ENCODE measurements at places on chromosomes 2 and 18.

DNA sequence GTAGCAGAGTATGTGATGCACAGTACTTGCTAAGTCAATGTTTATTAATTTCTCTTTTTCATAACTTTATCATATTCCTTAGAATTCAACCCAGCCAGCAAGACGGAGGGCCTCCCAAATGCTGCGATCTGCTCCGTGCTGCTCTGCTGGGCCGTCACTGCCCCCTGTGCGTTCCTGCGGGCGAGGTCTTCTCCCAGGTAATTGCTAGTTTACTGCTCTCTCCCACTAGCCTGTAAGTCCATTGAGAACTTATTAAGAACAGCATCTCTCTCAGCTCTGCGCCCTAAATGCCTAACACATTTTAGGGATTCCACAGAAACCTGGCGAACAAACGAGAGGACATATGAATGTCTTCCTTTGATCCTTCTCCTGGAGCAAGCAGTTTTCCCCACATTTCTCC, 153.6 kb upstream of the ARHGAP28 start:
- DNase-seq = no peak

GRCh38 chr18:32621034-32621433, 150.4 kb upstream of the GAREM1 start:
- DNase-seq = no peak

- DNase-seq = no peak
These were observed 448.9 kb upstream of the SLC14A2 start for GRCh38 chr18:45166341-45166835.

GRCh38 chr2:237434866-237435311, 20.9 kb upstream of the COL6A3 start:
- DNase-seq = no peak

DNA sequence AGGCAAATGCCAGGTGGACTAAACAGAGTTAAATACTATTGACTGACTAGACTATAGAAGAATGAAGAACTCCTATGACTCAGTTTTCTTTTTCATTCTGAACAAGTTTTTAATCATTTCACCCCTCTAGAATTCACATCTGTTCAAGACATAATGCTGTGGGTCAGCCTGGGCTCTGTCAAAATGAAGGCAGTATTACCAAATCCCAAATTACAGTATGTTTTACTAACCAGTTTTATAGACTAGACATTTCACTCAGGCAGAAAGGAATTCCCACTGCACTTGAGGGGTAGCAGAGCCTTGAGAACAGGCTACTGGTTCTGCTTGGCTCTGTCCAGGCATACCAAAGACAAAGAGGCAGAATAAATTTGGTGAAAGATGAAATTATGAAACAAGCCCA, 511.7 kb downstream of the EPHA4 start:
- DNase-seq = no peak

DNA sequence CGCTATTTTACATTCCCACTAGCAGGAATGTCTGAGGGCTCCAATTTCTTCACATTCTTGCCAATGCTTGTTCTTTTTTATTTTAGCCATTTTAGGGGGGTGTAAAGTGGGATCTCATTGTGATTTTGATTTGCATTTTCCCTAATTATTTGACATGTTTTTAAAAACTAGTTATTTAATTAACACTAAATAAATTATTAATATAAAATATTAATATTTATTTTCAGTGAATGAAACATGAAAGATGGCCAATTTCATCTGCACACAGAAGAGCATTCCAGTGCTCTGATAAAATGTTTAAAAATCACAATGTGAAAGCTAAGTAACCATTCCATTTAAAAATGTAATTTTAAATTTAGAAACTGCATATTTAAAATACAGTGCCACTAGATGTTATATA, 322.2 kb upstream of the ZNF521 start:
- no peak for DNase-seq

DNA sequence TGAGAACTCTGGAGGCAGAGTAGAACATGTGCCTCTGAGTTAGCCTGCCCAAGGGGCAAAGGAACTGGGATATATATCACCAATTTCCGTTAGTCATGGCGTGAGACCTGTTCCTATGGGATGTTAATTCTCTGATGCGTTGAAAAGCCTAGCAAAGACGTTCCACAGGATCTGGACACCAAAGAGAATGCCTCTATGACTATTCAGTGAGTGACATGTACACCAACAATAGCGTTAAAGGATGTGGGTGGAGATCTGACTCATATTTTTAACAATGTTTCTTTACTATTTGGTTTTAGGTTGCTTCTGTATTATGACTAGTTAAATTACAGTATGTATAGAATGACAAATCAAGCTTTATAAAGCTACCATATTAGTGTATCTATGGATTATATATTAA, 320.9 kb upstream of the MC4R start:
- DNase-seq = no peak

- DNase-seq = no peak
These were observed 141.1 kb downstream of the CCBE1 start for GRCh38 chr18:59555995-59556659.

- no peak for DNase-seq
These were observed 14.0 kb upstream of the CNDP1 start for GRCh38 chr18:74520096-74520833.

DNA sequence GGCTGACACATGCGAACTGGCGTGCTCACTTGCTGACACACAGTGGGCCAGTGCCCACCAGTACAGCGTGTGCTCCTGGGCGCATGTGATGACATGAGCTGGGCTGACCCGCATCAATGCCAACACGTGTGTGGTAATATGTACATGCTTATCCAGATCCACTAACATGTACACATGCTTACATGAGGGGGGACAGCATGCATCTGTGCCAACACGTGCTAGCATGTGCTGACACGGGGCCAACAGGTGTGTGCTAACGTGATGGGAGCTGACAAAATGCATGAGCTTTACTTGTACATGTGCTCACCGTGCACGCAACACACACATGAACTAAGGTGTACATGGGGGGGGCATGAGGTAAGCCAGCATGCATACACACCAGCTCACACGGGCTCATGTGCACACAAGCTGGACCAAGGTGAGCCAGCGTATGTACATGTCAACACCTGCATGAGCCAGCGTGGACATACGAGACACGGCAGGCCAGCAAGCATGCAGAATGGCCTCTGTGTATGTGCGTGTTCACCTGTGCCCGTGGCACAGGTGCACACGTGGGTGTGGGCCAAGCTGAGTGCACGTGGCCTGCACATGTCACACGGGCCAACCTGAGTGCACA, 28.5 kb downstream of the GPC1 start:
- DNase-seq = no peak

DNA sequence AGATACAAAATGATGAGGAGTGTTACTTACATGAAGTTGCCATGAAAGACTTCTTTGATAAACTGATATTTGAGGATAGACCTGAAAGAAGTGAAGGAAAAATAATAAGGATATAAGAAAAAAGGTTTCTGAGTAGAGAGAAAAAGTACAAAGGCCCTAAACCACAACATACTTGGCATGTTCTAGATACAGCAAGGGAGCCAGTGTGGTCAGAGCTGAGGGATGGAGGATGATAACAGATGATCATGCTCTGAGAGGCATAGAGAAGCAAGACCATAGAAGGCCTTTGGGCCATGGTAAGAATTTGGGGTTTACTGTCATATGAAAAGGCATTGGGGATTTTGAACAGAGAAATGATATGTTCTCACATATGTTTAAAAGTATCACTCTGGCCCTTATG, 424.1 kb upstream of the CHST9 start:
- no peak for DNase-seq

GRCh38 chr2:77149565-77149964, 372.6 kb downstream of the LRRTM4 start:
- no peak for DNase-seq

DNA sequence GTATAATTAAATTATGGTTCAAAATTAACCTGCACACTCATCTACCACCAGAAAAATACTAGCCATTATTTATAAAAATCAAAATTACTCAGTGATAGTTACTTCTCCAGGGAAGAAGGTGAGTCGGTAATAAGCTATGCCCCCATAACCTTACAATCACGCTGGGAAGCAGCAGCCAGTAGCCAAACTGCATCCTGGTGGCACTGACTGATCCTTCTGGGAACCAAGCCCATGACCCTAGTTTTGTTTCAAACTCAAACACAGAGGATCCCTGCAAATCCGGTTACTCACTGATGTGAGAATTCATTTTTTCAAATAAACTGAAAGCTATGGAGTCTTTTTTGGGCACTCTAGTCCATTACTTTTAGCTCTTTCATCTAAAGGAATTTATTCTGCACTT, 88.2 kb upstream of the VWC2L start:
- no peak for DNase-seq

- DNase-seq = no peak
These were observed 63.7 kb upstream of the CCBE1 start for GRCh38 chr18:59760619-59761600.

DNA sequence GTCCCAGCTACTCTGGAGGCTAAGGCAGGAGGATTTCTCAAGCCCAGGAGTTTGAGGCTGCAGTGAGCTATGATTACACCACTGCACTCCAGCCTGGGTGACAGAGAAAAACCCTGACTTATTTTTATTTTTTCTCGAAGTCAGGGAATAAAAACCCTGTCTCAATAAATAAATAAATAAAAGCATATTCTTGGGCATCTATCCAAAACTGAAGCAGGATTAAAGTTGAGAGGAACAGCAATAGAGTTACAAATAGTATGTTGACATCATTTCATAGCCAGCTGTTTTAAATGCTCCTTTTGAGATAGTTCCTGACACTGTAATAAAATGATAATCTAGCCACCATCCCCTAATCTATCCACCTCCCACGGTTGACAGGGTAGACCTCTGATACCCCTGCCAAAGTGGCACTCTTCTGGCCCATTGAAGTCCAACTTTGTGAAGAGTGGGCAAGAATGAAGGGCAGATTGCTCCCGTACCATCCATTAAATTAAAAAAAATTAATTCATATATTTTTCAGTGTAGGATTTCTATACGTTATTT, 42.3 kb upstream of the LPIN2 start:
- DNase-seq = no peak

GRCh38 chr2:29462293-29462692, 347.1 kb downstream of the CLIP4 start:
- DNase-seq = no peak

DNA sequence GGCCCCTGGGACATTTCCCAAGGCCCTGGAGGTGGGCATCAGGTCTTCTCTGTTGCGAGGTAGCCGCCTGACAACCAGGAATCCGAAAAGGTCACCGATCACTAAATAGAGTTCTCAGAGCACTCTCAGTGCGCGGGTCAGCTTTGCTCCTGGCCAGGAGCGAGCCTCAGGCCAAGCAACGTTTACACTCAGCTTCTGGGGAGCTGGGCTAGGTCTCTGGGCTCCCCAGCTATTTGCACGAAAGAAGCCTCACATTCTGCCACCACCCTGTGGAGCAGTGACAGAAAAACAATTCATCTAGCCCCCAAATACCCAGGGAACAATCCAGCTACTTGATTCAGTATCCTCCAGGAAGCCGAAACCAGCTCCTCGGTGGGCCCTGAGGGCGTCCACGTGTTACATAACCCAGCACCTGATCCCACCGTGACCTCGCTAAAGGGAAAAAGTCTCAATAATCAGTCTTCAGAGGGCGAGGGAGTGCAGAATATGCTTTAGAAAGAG, 3.3 kb downstream of the SH3BP4 start:
- DNase-seq = no peak

DNA sequence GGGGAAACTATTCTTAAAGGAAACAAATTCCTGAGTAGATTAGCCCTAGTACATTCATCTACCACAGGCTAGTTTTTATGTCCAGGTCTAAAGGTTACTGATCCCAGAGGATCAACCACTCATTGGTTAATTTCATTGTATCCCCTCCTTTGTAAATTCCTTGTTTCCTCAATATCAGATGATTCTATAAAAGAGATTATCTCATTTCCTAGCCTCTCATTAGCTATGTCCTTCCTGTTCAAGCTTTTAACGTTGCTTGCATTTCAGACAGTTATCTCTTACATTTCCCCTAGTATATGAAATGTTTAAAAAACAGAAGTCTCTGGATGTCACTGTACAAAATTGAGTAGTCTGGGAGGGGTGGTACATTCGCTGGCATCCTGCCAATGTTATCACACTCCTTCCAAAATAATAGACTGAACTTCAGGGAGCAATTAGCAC, 24.2 kb upstream of the ARMC9 start:
- DNase-seq = no peak

- no peak for DNase-seq
These were observed 39.6 kb downstream of the HS1BP3 start for GRCh38 chr2:20611077-20611843.

DNA sequence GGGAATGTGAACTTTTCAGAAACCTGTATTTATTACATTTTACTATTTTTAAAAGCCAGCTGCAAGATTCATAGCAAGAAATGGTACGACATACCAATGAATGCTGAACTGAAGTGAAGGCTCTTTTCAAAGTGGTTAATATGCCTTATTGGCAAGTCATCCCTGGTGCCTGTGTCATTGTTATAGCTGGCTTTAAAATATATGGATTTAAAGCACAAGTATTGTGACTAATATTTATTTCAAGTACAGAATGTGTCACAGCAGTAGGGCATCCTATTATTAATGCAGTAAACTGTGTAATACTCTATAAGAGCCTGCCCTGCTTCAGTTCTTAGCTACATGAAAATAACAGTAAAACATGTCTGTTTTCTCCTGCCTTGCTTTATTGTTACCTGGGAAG, 10.8 kb downstream of the TSHZ1 start:
- DNase-seq = no peak

DNA sequence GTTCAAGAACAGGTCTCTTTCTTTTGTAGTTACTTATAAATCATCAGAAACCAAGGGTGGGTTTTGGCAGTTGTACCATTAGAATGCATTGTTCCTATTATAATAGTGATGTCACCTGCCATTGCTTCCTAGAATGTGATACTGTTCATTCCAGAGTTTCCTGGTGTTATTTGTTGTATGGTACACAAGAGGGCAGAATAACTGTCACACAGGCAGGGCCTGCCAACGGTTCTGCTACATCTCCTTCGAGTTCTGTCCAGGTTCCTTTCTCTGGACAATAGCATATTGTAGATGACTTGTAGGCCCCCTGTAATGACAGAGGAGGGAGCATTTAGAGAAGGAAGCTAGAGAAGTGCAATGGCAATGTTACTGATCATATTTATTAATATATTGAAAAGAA, 98.3 kb downstream of the KLHL14 start:
- DNase-seq = no peak

DNA sequence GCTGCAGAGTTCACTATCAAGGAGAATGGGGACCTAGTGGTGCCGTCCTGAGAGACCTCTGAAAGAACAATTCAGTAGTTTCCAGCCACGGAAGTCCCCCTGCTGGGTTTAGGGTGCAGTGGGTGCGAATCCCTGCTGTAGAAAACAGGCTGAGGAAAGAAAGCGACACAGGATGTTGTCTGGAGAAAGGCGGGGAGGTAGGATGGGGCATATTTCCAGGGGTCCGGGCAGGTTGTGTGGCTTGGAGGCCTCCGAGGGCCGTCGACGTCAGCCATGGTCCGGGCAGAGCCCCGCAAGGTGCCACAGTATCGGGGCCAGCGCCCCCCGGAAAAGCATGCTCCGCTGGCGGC, 807 bp upstream of the CREB1 start:
- peak; percentile 46 for DNase-seq

- DNase-seq = no peak
These were observed 469.7 kb upstream of the FANCL start for GRCh38 chr2:58710795-58711279.

GRCh38 chr2:141386168-141386567, 744.6 kb downstream of the LRP1B start:
- no peak for DNase-seq

Data from caudate nucleus (tissue), 63 donors.